Renal cortex interstitium (tissue), 15 donors: ENCODE measurements at places on chromosomes 3 and 15.

- no peak for DNase-seq
Observed at GRCh38 chr3:69855436-69856162, 116.3 kb downstream of the MITF start.

DNA sequence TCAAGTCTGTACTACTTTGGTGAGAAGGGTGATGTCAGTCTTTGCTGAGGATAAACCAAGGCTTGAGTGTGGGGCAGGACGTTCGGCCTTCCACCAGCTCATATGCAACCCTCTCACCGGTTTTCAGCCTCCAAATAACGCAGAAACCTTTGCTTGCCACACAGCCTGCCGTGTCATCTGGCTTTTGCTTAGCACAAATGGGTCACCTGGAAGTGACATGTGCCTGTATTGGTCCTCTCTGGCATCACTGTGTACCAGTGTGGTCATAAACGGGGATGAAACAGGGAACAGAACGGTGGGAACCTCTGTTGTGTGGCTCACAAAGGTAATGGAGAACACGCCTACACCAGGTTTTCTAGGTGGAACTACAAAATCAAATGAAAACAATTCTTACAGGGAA lies 7.1 kb downstream of the POMGNT2 start:
- DNase-seq, result no peak

GRCh38 chr15:78763796-78764241 lies 47.4 kb downstream of the ADAMTS7 start:
- DNase-seq, result no peak

DNA sequence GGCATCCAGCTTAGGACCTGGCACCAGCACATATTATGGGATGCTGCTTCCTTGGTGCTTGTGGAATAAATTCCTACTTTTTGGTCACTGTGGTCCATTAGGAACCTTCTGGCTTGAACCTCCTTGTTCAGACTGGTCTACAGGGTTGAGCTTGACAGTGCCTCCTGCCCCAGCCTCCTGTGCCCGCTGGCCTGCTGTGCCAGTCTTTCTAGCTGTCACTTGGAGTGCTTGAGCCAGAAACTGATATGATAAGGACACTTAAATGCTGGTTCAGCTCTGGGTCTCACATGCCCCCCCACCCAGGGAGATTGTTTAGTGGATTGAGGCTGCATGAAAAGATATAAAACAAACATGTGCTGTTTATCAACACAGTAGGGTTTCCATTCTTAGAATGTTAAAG lies 147.8 kb downstream of the SLCO3A1 start:
- no peak for DNase-seq

DNA sequence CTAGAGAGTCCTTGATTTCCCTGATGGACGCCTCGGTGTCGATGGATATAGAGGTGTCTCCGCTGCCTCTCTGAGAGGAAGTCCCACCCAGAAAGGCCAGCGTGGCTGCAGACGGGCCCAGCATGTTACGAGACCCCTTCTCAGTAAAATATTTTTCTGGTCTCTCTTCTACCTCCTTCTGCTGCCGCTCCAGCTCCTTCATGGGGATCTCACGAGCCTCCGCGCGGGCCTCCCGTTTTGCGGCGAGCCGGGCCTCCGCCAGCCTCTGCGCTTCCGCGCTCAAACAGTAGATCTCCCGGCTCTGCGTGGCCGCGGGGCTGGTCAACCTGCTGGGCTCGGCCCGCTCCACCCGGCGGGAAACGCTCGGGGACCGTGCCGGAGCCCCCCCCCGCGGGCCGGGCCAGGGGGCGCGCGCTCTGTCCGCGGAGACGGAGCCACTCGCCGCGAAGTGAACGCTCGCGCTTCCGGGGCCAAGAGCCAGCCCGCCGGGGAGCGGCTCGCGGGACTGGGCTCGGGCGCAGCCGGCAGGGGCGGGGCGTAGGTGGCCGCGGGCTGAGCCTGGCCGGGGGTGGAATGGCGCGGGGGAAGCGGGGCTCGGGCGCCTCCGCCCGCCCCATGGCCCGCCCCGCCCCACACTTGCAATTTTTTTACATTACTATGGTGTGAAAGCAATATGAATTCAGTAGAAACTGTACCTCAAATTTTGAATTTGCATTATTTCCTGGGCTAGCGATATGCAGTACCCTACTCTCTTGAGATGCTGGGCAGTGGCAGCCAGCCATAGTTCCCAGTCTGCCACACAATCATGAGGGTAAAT lies 10.2 kb upstream of the KCNMB3 start:
- no peak for DNase-seq

GRCh38 chr3:170641510-170642236 lies 55.8 kb upstream of the SLC7A14 start:
- DNase-seq, result no peak

GRCh38 chr15:70247281-70247680 lies 149.6 kb upstream of the TLE3 start:
- DNase-seq, result no peak

GRCh38 chr3:4848176-4848825 lies 130.9 kb upstream of the BHLHE40 start:
- DNase-seq, result no peak

DNA sequence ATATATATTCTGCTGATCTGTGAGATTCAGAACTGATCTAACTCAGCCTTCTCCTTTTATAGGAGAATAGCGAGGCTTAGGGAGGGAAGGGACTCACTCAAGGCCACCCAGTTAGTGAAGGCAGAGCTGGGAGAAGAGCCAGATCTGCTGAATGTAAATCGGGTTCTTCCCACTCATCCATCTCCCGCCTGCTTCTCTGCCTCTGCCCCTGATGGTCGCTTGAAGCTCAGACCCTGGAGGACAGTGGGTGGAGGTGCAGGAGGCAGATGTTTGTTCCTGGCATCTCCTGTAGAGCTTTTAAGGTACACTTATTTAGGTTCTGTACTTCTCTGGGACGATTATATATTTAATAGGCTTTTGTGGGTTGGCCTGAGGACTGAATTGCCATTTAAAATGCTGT lies 4.3 kb downstream of the PDIA5 start:
- no peak for DNase-seq

- no peak for DNase-seq
Observed at GRCh38 chr3:192055946-192056345, 595.0 kb downstream of the PYDC2 start.

DNA sequence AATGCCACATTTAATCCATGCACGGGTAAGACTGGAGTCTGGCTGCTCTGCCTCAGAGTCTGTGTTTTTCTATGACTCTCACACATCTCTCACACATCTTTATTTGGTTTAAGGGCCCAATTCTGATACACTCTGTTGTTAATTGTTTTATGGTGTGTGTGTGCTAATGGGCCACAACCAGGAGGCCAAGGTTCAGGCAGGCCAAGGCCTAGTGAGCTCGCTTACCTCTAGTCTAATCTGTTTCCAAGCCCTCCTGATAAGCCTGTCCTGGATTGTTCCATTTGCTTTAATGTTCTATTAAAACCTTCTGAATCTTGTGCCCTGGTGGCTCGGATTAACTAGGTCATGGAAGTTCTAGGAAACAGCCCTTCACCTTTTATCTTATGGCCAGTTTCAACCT lies 445.4 kb upstream of the DPH6 start:
- no peak for DNase-seq

- no peak for DNase-seq
Observed at GRCh38 chr3:142577696-142578328, 721 bp downstream of the ATR start.

DNA sequence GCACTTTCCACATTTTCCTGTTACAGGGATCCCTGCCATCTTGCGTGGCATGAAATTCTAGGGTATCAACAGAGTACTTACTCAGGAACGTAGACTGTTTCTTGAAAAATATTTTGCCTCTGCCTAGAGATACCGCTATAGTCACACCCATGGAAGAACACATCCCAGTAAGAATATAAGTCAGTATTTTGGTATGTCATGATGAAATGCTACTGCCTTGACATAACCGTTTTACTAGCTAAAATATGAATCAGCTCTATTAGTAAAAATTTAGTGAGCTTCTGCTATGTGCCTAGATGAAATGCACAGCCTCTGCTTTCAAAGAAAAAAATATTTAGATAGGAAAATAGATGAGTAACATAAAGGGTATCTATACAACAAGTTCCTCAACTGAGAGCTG lies 276.4 kb downstream of the TBC1D5 start:
- DNase-seq, result no peak

- no peak for DNase-seq
Observed at GRCh38 chr3:105398437-105398836, 31.7 kb downstream of the ALCAM start.

DNA sequence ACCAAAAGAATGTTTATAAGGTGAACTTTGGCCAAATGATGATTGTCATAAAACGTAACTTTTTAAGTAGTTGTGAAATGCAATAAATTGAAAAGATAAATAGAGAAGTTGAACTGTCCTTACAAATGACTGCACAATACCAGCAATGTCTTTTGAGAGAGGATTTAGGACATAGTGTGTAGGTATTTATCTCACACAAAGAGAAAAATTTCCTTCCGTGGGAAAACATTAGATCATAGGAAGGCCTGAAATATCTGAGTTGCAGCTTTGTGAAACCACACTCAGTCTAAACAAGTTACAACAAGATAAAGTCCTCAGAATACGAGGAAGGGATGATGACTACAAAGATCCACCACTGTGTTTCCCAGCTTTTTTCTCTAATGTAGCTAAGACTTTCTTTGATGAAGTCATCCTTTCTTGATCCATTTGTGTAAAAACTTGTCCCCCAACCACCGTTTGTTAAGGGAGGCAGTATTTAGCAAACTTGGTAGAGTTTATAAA lies 16.0 kb downstream of the ROBO2 start:
- no peak for DNase-seq

GRCh38 chr15:69718916-69719315 lies 266.3 kb downstream of the RPLP1 start:
- DNase-seq, result no peak

DNA sequence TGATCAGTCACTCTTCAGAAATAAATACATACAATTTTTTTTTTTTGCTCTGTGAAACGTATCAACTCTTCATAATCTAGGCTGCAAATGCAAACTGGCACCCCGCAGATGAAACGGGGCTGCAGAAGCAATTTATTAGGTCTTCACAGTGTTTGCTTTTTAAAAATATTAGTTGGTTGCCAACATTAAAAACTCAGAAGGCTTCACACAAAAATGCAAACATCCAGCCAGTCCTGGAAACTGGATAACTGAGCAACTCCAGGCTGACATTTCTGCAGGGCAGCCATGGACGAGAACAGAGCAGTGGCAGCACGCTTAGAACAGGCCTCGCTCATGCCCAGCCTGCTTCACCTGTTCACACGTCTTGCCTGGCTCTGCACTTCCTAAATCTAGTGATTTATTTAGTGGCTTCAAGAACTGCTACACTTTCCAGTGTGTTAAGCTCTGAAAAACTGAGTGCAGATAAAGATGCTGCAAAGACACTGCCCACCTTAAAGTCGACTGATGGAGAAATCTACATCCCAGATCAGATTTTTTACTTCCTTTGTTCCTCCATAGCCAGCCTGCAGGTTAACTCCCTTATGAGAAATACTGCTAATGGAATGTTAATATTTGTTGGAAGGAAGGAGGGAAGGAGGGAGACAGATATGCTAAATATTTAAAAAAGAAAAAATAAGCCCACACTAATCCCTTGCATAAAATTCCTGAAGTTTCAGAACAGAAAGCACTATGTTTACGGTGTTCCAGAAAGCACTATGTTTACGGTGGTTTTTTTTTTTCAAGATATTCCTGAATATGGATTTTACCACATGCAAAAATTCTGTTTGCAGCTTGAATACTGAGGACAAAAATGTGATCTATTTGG lies 53.6 kb downstream of the SETMAR start:
- DNase-seq, result no peak

- DNase-seq, result no peak
Observed at GRCh38 chr3:67654844-67655177, 399 bp upstream of the SUCLG2 start.

- DNase-seq, result no peak
Observed at GRCh38 chr3:133492159-133492741, 81.2 kb upstream of the CDV3 start.

GRCh38 chr3:69033470-69033869 lies 18.7 kb downstream of the TMF1 start:
- DNase-seq, result no peak

DNA sequence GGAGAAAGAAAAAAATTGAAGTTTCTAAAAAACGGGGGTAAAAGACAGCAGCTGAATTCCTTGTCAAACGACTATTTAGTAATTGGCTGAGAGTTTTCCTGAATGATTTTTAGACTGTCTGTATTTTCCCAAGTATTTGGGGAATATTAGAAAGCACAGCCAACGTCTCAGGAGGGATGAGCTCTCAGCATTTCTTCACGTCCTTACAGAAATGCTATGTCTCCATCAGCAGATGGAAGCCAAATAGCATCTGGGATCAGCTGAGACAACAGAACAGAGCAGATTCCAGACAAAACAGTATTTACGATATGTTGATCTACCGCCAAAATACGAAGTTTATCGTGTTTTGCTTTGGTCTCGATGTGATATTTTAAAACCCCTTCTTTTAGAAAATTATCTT lies 5.3 kb upstream of the TMC3 start:
- DNase-seq, result no peak

DNA sequence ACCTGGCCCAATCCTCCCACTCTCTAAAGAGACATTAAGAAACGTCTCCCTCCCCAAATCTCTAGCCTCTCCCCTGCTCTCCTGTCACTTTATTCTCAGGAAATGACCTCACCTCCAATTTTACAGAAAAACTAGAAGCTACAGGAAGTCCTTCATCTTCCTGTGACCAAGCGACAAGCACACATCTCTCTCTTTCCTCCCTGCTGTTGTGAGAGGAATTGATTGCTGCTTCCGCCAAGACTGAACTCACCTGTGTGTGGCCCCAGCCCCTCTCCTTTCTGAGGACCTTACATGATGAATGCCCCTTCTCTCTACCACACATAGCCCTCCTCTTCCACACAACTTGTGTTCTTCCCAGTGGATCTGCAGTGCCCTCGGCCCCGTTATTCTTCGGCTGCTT lies 18.2 kb downstream of the DNAJB8 start:
- no peak for DNase-seq

DNA sequence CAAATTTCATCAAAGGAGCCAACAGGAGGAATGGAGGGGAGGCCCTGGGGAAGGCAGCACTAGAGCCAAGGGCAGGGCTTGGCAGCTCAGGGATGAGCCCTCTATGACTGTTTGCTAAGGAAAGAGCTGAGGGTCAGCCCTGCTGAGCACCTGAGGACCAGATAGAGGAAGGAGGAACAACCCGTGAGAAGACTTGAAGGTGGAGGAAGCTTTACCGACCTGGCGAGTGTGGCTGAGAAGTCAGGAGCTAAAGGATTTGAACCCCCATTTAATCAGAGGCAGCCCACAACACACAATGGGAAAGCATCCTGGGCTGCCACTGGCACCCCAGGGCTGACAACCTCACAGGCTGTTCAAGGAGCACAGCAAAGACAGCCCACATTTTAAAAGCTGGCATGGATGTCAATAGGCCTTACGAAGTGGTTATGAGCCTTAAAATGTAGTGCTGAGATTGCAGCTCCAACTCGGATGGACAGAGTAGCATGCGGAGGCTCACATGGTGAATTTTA lies 20.7 kb upstream of the LRRC2 start:
- DNase-seq, result no peak

DNA sequence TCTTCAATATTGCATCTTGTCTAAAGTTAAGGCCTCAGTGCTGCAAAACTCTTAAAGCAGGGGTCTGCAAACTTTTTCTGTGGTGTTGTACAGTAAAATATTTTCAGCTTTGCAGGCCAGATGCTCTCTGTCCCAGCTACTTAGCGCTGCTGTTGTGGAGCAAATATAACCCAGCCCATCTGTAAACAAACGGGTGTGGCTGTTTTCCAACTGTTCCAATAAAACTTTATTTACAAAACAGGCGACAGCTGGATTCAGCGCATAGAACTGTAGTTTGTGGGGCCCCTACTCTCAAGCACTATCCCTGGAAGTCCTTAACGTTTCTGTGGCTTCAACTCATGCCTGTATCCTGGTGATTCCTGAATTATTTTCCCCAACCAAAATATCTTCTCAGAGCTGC lies 365.0 kb downstream of the FOXP1 start:
- DNase-seq, result no peak

GRCh38 chr3:109171479-109171878 lies 35.0 kb downstream of the C3orf85 start:
- DNase-seq, result no peak
